Stomach (tissue), 19 donors: ENCODE measurements at places on chromosomes 2 and 18. TPM values are rescaled to one million over a fixed set of nuclear protein-coding genes. Genes with fewer than 3 reads are reported as not detected.

GRCh38 chr2:165825041-165825440 lies 31.0 kb upstream of the GALNT3 start:
- no peak overlapping the region for H3K4me3 ChIP-seq
- peak; percentile 56 for DNase-seq
- peaks cover 19% of the 10 kb centered on the region for H3K4me1 ChIP-seq
- H3K36me3 ChIP-seq = no peaks in the 10 kb centered on the region

DNA sequence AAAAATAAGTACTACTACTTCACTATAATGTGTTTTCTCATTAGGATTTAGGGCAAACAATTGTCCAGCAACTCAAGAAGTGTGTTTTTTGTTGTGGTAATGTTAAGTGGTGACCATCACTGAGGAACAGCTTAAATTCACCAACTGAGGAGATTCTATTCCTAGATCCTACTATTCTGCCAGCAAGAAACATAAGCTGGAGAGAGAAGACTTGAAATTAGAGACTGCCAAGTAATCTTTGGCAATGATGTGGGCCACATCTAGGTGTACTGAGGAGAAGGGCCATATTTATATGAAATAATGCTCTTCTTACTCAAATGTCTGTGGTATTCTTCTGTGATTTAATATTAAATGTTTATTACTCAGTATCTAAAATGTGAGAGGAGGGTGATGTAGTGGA lies 44.3 kb upstream of the MSTN start:
- no peaks in the 10 kb centered on the region for H3K4me1 ChIP-seq
- H3K27ac ChIP-seq = no peak overlapping the region
- H3K27me3 ChIP-seq = no peaks in the 10 kb centered on the region

DNA sequence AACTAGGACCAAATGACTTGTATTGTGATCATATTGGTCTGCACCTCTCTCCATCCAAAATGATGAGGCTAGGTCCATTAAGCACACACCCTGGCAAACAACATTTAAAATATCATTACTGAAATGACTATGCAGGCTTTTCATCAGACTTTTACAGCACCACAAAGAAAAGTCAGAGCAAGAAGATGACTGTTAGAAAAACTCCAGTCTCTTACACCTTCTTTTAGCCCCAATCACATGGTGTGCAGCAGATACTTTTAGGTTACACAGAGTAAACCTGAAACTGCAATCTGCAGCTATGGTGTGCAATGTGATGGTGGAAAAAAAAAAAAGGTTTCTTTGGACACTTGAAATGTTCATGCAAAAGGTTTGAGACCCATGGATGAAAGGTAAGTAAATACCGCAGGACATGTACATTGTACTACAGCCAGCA lies 5.4 kb upstream of the POLI start:
- H3K27me3 ChIP-seq = no peaks in the 10 kb centered on the region
- H3K36me3 ChIP-seq = no peaks in the 10 kb centered on the region
- no peak overlapping the region for H3K27ac ChIP-seq

DNA sequence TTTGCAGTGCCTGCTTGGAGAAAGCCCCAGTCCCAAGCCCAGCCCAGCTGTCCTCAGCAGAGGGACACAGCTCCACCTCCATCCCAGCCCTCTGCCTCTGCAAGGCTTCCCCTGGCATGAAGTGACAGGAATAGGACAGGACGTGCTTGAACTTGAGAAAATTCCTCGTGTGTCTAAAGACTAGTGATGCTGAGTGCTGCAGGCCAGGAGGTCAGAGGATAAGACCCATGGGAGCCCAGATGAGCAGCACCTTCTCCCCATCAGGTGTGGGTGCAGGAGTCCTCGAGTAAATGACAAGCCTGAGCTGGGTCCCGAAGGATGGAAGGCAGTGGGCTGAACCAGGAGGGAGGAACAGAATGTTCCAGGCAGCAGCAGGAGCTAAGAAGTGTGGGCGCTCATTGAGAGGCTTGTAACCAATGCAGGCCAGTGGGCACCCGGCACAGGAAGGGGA lies 67.8 kb upstream of the UXS1 start:
- H3K36me3 ChIP-seq = no peaks in the 10 kb centered on the region
- no peak overlapping the region for H3K4me3 ChIP-seq
- H3K27me3 ChIP-seq = no peaks in the 10 kb centered on the region
- no peak for DNase-seq

DNA sequence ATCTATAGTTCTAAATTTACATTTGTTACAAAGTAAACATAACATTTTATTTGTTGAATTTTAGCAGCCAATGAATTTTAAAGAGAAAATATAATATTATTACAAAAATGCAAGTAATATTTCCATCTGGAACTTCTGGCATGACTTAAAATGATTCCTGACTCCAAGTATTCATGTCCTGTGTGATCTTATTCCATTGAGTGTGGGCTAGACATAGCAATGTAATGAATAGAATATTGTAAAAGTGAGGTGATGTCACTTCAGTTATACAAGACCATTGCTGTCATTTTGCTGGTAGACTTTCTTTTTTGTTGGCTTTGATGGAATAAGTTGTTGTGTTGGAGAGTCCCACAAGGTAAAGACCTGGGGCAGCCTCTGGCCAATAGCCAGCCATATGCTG lies 912.2 kb upstream of the PIK3C3 start:
- no peak for DNase-seq
- no peak overlapping the region for H3K27ac ChIP-seq
- H3K4me3 ChIP-seq = no peak overlapping the region
- H3K27me3 ChIP-seq = no peaks in the 10 kb centered on the region
- H3K4me1 ChIP-seq = no peaks in the 10 kb centered on the region

- no peaks in the 10 kb centered on the region for H3K36me3 ChIP-seq
- no peak for DNase-seq
- no peak overlapping the region for H3K4me3 ChIP-seq
- H3K27me3 ChIP-seq = no peaks in the 10 kb centered on the region
Observed at GRCh38 chr18:36766836-36767235, 62.0 kb downstream of the TPGS2 start.

DNA sequence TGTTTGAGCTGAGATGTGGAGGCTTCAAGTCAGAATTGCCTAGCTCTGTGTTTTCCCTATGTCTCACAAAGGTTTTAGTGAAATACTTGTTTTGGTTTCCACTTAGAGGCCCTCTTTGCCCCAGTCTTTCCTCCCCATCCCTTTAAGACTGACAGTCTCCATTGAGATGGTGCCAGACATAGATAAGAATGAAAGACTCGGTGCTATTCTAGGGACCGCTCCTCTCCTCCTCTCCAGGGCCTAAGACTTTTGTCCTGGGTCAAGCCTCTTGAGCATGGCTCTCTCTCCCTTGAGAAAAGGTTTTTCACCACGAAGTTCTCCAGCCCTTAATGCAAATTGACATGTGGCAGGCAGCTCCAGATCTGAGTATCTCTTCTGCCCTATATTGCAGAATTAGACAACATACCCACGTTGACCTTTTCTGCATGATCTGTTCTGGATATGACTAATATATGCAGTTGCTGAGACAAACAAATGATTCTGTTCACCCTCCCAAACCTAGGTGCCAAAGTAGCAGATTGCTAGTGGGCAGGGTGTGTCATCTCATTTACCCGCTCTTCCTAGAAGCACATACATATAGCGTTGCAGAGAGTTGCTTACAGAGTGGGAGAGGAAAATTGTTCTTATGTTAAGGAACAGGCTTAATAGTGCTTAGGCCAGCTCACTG lies 47.5 kb upstream of the ACSL3 start:
- H3K27ac ChIP-seq = no peak overlapping the region
- H3K27me3 ChIP-seq = no peaks in the 10 kb centered on the region
- H3K4me1 ChIP-seq = no peaks in the 10 kb centered on the region
- no peak for DNase-seq
- no peak overlapping the region for H3K4me3 ChIP-seq

DNA sequence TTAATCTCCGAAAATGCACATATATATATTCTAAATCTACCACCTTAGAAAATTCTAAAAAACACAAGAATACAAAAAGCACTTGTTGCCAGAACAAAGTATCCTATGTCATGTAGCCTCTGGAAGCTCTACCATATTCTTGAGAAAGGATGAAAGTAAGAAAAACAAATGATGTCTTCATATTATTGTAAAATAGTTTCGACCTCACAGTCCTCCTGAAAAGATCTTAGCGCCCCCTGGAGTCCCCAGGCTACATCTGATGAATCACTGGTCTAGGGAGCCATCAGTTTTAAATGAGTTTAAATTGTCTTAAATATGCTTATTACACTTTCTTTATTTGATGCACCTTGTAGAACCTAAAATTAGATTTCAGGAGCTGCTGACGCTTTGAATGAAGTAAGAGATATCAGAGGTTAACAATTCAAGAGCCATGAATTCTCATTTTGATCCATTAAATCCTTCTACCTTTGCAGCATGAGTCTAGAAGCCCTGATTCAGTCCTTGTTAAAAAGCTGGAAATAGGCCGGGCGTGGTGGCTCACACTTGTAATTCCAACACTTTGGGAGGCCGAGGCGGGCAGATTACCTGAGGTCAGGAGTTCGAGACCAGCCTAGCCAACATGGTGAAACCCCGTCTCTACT lies 138.8 kb downstream of the MCFD2 start:
- H3K4me1 ChIP-seq = peaks cover 5% of the 10 kb centered on the region
- no peaks in the 10 kb centered on the region for H3K36me3 ChIP-seq
- DNase-seq = peak; percentile 65
- no peak overlapping the region for H3K27ac ChIP-seq
- no peaks in the 10 kb centered on the region for H3K27me3 ChIP-seq
- no peak overlapping the region for H3K4me3 ChIP-seq

DNA sequence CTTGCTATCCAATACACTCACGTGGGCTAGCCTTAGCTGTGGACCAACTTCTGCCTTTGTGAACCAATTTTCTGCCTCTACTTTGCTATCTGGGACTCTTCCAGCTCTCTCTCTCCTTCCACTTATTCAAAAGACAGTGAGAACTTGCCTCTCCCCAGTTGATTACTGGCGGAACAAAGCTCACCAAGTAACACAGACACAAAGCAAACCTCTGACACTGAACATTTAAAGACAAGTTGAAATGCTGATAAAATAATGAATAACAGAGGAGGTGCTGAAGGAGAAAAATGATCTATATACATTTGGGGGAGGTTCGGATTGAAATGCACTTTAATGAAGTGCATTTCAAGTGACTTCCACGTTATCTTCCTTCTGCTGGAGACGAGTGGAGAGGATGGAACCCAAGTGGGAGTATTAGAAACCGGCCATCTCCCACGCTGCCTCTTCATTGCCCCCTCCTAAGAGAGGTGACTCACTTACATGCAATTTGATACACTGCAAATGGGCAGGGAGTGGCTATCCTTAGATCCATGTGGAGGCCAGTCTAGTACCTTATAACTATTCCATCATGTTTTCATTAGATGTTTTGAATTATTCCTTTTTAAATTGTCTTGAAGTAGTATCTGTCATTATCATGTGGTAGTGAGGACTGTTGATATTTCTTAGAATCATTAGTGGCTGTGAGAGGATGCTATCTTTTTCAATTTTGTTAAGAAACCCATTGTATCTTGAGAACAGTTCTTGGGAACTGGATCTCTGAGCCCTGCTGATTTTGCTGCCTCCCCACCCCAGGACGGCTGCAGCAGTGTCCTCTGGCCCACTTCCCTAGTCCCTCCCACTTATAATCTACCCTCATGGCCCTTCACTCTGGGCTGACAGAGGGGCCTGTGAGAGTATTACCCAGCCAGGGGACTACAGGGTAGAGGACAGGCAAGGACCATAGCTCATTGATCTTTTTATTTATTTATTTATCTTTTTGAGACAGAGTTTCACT lies 6.0 kb upstream of the GLI2 start:
- H3K36me3 ChIP-seq = no peaks in the 10 kb centered on the region
- DNase-seq = peak; percentile 62
- H3K4me3 ChIP-seq = no peak overlapping the region
- no peaks in the 10 kb centered on the region for H3K4me1 ChIP-seq

Gene FOXD4L1
- not detected for total RNA-seq

- H3K4me1 ChIP-seq = no peaks in the 10 kb centered on the region
- H3K36me3 ChIP-seq = peaks cover 96% of the 10 kb centered on the region
- DNase-seq = no peak
- H3K4me3 ChIP-seq = no peak overlapping the region
- no peaks in the 10 kb centered on the region for H3K27me3 ChIP-seq
Observed at GRCh38 chr18:79738581-79739439, 58.9 kb upstream of the KCNG2 start.
